Sigmoid colon (tissue), 7 donors: ENCODE measurements at places on chromosomes 2 and 18. TPM values are rescaled to one million over a fixed set of nuclear protein-coding genes. Genes with fewer than 3 reads are reported as not detected.

Gene DNAH6
- total RNA-seq: 0.55 TPM

GRCh38 chr2:230706053-230706521 lies 6.6 kb upstream of the CAB39 start:
- DNase-seq: no peak

- no peak for DNase-seq
Measured at GRCh38 chr2:136281281-136282114, 163.5 kb upstream of the CXCR4 start.

DNA sequence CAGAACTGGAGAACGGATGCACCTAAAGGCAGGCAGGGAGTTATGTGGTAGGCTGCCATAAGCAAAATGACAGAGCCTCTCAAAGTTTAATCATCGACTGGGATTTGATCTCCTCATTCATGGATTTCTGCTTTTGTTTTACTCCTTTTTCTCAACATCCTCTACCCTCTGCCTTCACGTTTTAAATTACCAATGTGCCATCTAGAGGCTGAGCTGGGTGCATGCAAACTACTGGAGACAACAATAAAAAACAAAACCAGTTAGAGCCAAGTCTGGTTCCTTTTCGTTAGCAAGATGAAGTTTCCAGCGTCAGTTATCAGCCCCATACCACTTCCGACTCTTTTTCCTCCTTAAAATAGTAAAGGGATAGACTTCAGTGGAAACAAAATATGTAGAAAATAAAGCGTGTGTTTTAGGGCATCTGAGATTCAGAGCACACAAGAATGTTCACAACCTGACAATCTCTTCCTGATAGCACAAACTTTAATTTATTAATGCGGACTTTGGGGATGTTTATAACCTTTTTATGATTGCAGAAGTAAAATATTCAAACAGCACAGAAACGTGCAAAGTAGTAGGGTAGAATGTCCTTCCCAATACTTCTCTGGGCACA lies 117.0 kb downstream of the LAMA1 start:
- no peak for DNase-seq

DNA sequence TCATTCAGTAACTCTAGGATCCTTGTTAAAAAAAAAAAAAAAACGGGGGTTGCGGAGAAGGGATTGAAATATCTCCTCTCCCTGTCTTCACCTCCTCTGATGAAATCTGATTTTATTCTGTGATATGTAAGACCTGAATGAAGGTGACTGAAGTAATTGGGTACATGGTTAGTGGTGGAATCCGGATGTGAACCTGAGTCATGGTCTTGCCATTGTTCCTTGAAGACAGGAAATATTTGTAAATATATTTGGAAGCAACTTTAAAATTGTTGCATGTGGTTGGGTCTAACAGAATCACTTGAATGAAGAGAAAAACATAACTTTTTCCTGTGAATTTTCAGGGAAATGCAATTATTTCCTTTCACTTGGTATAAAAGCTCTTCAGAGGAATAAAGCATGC lies 3.0 kb upstream of the IL1A start:
- no peak for DNase-seq

DNA sequence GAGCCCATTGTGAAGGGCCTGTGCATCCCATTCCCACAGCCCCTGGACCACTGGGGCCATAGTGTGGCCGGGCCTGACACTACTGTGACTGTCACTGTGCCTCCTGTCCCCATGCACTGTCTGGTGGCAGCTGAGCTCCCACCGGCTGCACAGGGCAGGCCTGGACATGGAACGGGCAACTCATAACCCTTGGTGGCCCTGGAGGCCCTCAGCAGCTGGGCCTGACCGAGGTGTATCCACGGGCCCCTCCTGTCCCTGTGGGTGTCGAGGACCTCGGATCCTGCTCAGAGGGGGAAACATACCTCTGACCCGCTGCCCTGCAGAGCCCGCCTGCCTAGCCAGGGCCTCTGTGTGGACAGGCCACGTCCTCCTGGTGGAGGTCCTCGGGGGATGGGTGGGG lies 7.8 kb upstream of the GAL3ST2 start:
- peak; percentile 46 for DNase-seq

GRCh38 chr18:55869556-55870501 lies 281.8 kb upstream of the TCF4 start:
- peak; percentile 77 for DNase-seq

- DNase-seq: no peak
Measured at GRCh38 chr2:216034065-216034464, 20.7 kb upstream of the MREG start.

- DNase-seq: no peak
Measured at GRCh38 chr2:122340246-122340645, 584.8 kb downstream of the TSN start.

GRCh38 chr2:200695601-200696000 lies 109.8 kb downstream of the AOX1 start:
- no peak for DNase-seq
